GM23248 (cell line): ENCODE measurements at places on chromosomes 16 and 17. TPM values are rescaled to one million over a fixed set of nuclear protein-coding genes. Genes with fewer than 3 reads are reported as not detected.
A peak's percentile ranks its signal among the peaks of the same experiment; 100 is the strongest.

The SLFN5 gene
- 57.3 and 72.7 TPM in 2 replicates for total RNA-seq

The SNAI3 gene
- not detected in 2 replicates for total RNA-seq

DNA sequence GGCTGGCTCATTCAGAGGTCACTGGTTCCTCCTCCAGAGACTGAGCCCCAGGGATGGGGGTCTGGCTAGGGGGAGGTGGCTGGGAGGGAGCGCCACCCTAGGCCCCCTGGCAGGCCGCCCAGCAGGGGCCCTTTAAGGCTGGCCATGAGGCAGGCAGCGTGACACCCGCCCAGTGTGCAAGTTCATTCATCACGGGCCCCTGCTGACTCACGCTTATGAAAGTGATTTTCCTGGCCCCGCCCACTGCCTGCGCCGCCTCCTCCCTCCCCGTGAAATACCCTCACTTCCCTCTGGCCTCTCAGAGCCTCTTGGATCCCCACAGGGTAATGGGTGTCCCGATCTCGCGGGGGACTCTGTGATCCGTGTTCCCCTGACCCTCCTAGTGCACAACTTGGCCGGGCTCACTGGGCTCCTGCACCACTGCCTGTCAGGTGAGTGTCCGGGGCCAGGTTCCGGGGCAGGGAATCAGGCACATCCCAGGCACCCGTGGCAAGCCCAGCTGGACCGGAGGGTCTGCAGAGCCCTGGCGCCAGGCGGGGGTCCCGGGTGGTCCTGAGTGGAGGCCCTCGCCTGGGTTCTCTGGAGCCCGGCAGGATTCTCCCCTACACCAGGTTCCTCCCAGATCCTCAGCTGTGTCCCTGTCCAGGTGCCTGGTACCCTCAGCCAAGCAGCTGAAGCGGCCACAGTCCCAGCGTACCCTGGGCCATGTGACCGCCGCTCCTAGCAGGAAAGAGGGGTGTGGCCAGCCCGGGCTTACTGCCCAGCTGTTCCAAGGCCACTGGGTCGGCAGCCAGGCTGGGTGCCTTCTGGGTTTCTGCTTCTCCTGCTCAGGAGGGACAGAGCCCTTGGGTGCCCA, at the start of gene OSGIN1:
Gene OSGIN1, plus strand, starts transcription at position 301 of the 856 bp plus-strand sequence. CDS start 4,432 bp downstream, outside the sequence.
- peak within 1 kb of the TSS; percentile 81 for H3K4me3 ChIP-seq
- H3K27ac ChIP-seq, result peak within 1 kb of the TSS; percentile 76
- H3K36me3 ChIP-seq, result no peaks in the 10 kb centered on the region
- peak; percentile 99 for DNase-seq
- no peaks in the 10 kb centered on the region for H3K27me3 ChIP-seq

The MRPL12 gene
- 4.3 and 4.9 TPM in 2 replicates for total RNA-seq

The CYGB gene
- total RNA-seq, result 6.3 and 8.3 TPM in 2 replicates

- H3K27ac ChIP-seq, result peak overlapping the region; percentile 97
- H3K36me3 ChIP-seq, result no peaks in the 10 kb centered on the region
- peaks cover 41% of the 10 kb centered on the region for H3K4me1 ChIP-seq
- H3K27me3 ChIP-seq, result no peaks in the 10 kb centered on the region
- peak overlapping the region; percentile 33 for H3K4me3 ChIP-seq
- peak; percentile 97 for DNase-seq
Measured at GRCh38 chr17:29131814-29132682, 48.1 kb downstream of the MYO18A start.

DNA sequence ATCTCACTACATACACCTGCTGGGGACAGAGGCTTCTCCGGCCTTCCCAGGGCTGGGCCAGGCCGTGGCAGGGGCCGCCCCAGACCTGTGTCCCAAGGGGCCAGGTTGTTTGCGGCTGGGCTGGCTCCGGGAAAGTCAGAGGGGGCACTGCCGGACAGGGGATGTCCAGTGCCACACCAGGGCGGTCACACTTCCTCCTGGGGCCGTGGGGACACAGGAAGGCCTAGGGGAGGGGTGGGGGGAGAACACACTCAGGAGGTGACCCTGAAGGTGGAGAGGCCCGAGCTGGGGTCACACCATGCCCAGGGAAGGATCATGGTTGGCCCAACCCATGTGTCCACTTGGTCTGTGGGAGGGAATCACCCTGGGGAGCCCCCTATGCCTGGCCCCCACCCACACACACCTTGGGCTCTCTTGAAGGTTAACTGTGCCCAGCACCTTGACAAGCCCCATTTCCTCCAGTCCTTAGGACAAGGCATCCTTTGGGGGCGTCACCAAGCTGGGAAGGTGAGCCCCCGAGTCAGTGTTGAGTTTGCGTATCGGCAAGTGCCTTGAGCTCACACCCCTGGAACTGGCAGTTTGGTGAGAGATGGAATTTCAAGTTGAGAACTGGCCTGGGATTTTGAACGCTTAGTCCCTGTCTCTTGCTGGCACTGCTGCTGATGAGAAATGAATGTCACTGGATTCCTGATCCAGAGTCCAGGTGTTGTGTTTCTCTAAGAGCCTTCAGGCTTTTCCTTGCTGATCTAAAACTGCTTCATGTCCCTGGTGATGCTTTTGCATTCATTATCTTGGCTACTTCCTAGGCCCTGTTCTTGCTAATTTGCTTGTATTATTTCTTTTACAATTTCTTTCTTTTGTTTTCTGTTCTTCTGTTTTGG, 7.7 kb upstream of the ACTG1 start:
- H3K27me3 ChIP-seq, result no peaks in the 10 kb centered on the region
- DNase-seq, result no peak
- H3K4me3 ChIP-seq, result no peak overlapping the region
- peaks cover 34% of the 10 kb centered on the region for H3K4me1 ChIP-seq

GRCh38 chr17:9170336-9170735, 149.0 kb downstream of the NTN1 start:
- no peaks in the 10 kb centered on the region for H3K4me1 ChIP-seq
- H3K4me3 ChIP-seq, result no peak overlapping the region
- no peaks in the 10 kb centered on the region for H3K36me3 ChIP-seq
- no peaks in the 10 kb centered on the region for H3K27me3 ChIP-seq

GRCh38 chr17:64171041-64171440, 41.1 kb upstream of the ERN1 start:
- H3K27me3 ChIP-seq, result no peaks in the 10 kb centered on the region
- no peak overlapping the region for H3K4me3 ChIP-seq
- DNase-seq, result peak; percentile 23
- H3K27ac ChIP-seq, result no peak overlapping the region
- H3K36me3 ChIP-seq, result peaks cover 5% of the 10 kb centered on the region; the same call in 1 of the 2 replicates

- H3K4me3 ChIP-seq, result no peak overlapping the region
- H3K27ac ChIP-seq, result no peak overlapping the region
- no peak for DNase-seq
- no peaks in the 10 kb centered on the region for H3K36me3 ChIP-seq
- peaks cover 6% of the 10 kb centered on the region for H3K27me3 ChIP-seq
- H3K4me1 ChIP-seq, result no peaks in the 10 kb centered on the region
Measured at GRCh38 chr16:55379371-55379770, 55.4 kb downstream of the IRX6 start.

The TMEM100 gene
- 0.76 TPM in 1 of 2 replicates, not detected in the other for total RNA-seq

DNA sequence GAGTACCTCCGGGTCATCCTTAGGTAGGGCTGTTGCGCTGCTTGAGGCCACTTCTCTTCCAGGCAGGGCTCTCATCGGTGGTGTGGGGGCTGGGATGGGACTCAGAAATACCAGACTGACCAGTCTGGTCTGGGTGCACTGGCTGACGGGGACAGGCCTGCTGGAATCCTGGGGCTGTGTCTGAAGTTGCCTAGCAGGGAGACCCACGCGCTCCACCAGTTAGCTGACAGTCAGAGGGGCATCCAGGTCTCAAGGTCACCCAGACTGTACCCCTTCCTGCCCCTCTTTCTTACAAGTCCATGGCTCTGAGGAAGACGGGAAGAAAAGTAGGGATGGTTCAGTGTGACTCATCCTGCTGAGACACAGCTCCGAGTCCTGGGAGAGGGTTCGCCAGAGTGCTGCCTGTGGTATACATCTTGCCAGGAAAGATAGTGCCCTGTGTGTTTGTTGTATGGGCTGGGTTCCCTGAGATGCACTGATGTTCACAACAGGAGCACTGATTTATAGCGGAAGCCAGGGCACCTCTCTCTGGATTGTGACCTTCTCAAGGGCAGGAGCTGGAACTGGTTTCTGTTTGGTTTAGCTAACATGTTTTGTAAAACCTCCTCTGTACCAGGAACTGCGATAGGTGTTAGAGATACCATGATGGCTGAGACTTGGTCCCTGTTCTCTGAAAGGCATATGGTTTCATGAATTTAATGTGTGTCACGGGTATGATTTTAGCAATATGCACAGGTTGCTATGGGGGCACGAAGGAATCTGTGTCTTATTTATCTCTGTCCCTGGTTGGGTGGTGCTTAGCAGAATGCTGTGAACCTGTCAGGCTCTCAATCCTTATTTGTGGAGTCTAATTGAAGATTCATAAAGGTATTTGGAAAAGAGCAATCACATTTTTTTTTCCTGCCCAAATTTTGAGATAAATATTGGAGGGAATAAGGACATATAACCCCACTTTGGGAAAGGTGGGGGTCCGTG, 97.5 kb downstream of the OR1D5 start:
- H3K4me3 ChIP-seq, result peak overlapping the region; percentile 31
- no peaks in the 10 kb centered on the region for H3K27me3 ChIP-seq
- no peaks in the 10 kb centered on the region for H3K36me3 ChIP-seq
- H3K27ac ChIP-seq, result no peak overlapping the region
- peaks cover 10% of the 10 kb centered on the region; the same call in 1 of the 2 replicates for H3K4me1 ChIP-seq
- peak; percentile 85 for DNase-seq

The SKAP1 gene
- not detected in 2 replicates for total RNA-seq

DNA sequence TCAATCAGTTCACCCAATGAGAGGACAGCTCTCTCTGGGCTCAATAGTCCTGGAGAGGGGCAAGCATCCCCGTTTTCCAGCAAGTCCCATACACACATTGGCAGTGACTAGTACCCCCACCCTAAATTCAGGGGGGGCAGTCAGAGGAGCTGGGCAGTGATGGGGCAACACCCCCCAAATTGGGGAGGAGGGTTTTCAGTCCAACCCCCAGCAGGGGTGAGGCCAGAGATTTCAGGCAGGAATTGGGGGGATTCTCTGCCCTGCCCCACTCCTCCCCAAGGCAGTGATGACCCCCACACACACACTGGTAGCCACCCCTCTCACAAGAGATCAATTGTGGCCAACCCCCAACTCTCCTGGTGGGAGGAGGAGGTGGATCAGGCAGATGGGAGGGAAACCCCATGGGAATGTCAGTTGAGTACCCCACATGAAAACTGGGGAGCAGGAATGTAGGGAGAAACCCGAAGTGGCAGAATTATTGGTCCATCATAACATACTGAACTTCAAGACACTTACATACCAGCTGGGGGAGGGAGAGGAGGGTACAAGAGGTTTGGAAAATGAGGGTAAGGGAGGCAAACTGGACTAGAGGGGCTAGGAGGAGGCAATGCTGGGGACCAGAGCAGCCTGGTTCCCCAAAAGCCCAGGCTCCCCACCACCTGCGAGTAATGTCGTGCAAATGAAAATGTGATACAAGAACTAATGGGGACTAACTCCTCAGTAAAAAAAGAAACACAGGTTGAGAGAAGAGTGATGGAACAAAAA, 3.1 kb downstream of the VAMP2 start:
- no peak overlapping the region for H3K27ac ChIP-seq
- no peak for DNase-seq
- H3K36me3 ChIP-seq, result no peaks in the 10 kb centered on the region
- H3K4me1 ChIP-seq, result peaks cover 43% of the 10 kb centered on the region
- H3K27me3 ChIP-seq, result no peaks in the 10 kb centered on the region
